Right lung (tissue), 10 donors: ENCODE measurements at places on chromosomes 4 and X.
A peak's percentile ranks its signal among the peaks of the same experiment; 100 is the strongest.

- no peak for DNase-seq
Measured at GRCh38 chr4:78706302-78706701, 69.8 kb upstream of the BMP2K start.

DNA sequence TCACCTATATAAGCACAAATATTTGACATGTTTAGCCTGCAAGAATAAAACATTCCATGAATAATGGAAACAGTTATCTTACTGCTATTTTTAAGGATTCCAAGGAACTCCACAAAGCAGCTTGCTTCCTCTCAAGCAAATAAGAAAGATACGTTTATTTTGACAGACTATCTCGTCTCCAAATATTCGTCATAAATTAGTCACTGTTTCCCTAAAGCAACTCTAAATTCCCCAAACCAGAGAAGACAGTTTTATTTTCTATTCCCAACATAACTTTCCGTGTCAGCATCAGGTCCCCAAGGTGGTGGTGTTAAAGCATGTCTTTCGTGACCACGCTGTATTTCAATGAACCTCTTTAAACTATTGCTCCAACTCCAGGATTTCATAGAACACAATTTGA is 24.3 kb upstream of the DKK2 start:
- DNase-seq: no peak

DNA sequence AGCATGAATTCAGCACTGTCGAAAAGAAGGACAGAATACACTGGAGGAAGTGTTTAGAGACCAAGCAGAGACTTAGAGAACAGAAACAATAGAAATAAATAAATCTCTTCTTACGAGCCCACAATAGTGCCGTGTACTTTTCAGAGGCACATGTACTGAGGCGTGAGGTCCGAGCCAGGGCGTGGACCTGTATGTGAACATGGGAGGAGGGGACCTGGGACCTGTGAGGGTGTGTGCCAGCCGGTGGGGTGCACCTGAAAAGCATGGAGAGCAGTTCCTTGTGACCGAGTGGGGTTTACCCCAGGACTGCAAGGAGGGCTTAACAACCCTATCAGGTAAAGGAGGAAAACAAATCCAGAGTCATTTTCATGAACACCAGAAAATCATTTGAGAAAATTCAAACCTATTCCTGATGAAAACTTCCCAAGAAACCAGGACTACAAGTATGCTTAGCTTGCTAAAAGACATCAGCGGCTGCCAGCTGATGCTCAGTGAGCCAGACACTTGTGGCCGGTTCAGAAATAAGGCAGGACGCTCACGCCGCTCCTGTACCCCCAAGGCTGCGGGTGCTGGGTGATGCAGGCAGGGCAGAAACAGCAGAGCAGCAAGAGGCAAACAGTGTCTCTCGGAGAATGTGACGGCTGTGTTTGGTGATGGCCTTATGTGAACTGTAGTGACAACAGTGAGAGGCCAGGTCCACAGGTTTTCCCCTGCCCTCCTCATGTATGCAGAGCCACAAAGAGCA is 37.1 kb downstream of the NELFA start:
- no peak for DNase-seq

GRCh38 chr4:78525559-78525958 is 26.0 kb upstream of the ANXA3 start:
- DNase-seq: no peak

GRCh38 chr4:42543762-42544161 is 113.1 kb downstream of the ATP8A1 start:
- DNase-seq: no peak

GRCh38 chr4:7844594-7844991 is 95.1 kb downstream of the AFAP1 start:
- no peak for DNase-seq

DNA sequence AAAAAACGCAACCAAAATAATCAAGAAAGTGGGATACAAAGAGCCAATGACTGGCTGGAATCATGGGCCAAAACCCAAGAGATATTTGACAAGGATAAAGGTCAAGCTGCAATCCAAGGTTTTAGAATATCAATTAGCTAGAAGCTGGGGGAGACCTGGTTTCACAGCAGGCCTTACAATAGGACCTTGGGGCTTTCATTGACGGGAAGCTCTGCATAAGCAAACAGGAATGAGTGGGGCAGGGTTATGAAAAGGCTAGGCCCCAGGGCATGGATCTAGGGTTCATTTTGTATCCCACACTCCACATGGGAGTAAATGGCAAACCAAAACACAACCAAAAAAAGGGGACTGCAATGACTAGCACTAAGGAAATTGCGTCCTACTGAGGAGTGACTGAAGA is 215.3 kb downstream of the HS6ST2 start:
- no peak for DNase-seq

GRCh38 chr4:77073981-77074380 is 1.8 kb downstream of the CCNI start:
- DNase-seq: no peak

- DNase-seq: no peak
Measured at GRCh38 chrX:101229170-101229569, 9.6 kb downstream of the DRP2 start.

DNA sequence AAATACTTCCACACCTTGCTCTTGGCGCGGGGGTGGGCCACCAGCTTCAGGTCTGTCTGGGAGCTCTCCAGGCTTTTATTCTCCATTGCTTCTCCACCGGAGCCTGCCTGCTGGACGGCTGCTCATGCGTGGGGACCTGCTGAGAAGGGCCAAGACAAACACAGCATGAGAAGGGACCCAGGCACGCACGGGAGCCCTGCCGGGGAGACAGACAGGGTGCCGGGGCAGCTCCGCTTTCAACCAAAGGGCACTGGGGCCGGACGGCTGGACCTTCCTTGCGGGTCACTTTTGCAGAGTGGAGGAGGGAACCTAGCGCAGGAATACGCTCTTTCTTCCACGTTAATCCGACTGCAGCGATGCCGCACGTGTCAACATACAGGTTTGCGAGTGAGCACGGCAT is 10.1 kb downstream of the DHRSX start:
- DNase-seq: no peak

DNA sequence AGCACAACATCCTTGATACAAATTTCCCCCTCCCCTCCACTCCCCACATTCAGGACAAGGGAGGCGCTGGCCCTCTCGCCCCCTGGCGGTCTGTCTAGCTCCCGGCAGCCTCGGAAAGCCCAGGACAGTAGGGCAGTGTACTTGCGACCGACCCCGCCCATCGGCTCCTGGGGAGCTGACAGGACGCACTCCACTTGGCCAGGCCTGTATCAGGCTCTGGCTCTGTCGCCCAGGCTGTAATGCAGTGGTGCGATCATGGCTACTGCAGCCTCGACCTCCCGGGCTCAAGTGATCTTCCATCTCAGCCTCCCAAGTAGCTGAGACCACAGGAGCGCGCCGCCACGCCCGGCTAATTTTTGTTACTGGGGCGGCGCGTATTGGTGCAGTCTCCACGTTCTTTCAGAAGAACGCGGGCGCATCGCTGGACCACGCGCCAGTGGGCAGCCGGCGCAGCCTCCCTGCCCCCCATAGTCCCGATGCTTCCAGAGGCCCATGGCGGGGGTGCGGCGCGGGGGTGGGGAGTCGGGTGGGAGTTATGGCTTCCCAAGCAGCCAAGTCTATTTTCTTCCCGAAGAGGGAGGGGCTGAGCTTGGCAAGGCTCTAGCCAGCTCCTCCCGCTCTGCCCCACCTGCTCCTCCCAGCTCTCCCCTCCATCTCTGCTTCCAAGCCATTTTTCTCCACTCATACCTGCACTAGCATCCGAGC is 7.8 kb upstream of the AKAP14 start:
- peak; percentile 10 for DNase-seq

- DNase-seq: no peak
Measured at GRCh38 chr4:89491761-89492160, 184.2 kb upstream of the GPRIN3 start.

GRCh38 chrX:20143561-20143960 is 1.9 kb upstream of the EIF1AX start:
- no peak for DNase-seq

DNA sequence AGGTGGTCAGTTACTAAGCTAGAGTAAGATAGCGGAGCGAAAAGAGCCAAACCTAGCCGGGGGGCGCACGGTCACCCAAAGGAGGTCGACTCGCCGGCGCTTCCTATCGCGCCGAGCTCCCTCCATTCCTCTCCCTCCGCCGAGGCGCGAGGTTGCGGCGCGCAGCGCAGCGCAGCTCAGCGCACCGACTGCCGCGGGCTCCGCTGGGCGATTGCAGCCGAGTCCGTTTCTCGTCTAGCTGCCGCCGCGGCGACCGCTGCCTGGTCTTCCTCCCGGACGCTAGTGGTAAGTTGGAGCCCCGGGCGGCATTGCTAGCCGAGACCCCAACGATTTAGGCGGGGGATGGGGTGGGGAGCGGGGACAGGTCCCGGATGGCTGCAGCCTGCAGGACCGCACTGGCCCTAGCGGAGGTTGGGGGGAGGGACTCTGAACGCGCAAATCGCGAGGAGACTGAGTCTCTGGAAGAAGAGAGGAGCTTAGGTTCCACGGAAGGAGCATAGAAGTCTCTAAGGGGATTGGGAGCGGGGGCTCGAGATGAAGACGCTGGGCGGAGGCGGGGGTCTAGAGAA is 573 bp downstream of the HTR2C start:
- no peak for DNase-seq

GRCh38 chrX:53031380-53031779 is 17.2 kb upstream of the GPR173 start:
- no peak for DNase-seq

DNA sequence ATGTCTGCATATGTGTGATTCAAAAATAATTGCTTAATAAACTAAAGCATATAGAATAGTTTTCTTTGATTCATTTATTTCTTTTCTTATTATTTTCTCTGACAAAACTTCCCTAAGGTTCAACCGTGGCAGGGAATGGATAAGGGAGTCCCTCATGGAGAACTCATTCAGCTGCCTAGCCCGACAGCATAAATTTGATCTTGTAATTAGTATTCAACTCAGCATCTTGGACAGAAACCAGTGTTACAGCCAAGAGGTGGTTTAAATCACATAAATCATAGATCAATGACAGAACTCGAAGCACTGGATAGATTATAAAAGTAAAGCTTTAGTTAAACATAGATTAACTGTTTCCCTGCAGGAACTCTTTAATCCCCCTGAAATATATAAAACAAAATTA is 174.3 kb upstream of the POU3F4 start:
- DNase-seq: no peak

DNA sequence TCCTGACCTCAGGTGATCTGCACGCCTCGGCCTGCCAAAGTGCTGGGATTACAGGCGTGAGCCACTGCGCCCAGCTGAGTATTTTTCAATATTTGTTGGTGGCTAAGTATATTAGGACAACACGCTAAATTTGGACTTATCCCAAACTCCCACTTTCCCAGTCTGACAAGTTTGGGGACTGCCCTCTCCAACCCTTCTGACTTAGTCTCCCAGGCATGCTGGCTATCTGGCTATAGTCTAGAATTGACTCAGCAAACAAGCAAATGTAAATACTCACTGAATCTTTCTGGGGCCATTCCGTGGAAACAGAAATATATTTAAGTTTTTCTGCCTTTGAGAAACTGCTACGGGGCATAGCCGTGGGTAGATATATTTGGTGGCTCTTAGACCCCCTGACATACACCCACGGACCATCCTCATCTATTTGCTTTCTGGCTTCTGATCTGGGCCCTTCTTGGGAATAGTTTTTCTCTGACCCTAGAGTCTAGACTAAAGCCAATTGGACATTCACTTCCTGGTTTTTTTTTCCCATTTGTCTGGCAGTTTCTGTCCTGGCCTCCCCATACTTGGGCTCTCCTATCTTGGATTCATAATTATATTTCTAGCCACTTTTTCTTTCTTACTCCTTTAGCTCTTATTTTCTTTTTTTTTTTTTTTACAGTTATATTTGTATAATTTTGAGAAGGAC is 11.3 kb upstream of the DOCK11 start:
- no peak for DNase-seq

- no peak for DNase-seq
Measured at GRCh38 chr4:23978002-23978401, 88.2 kb upstream of the PPARGC1A start.

- no peak for DNase-seq
Measured at GRCh38 chr4:139728146-139728545, 62.5 kb downstream of the MGST2 start.

DNA sequence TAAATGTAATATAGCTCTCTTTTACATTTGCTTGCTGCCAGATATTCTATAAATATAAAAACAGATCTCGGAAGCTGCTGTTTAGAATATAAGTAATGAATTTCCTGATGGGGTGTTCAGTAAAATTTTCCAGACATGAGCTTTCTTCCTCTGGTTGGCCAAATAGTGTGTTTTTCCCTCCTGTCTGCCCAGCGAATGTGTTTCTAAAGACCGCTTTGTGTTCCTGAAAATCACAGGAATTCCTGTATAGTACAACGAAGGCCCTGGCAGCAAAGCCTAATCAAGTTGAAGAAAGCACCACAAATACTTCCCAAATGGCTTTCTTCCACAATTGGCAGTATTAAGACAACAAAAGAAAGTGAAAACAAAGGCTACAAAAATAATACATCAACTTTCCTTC is 494.1 kb downstream of the INPP4B start:
- DNase-seq: peak; percentile 80

- DNase-seq: no peak
Measured at GRCh38 chrX:121011254-121011653, 25.7 kb upstream of the CT47A1 start.

DNA sequence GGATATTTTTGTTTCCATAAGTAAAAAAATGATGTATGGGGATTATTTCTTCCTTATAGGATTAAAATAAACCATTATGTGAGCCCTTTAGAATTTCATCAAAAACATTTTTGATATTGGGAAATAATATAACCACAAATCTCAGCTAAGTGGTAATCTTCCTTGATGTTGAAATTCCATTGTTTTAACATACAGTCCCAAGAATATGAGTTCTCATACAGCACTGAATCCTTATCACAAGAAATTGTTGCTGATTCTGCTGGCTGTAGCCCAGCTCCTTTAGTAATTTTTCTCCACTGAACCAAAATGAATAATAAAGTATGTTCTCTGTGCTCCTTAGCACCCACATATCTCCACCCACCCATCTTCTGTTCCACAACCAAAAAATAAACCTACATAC is 41.9 kb upstream of the FAM47B start:
- DNase-seq: no peak

- no peak for DNase-seq
Measured at GRCh38 chr4:82951196-82951595, 50.7 kb downstream of the THAP9 start.

GRCh38 chr4:113955948-113956347 is 23.5 kb downstream of the ARSJ start:
- DNase-seq: no peak

GRCh38 chr4:1451752-1452122 is 45.5 kb upstream of the NKX1-1 start:
- DNase-seq: no peak

DNA sequence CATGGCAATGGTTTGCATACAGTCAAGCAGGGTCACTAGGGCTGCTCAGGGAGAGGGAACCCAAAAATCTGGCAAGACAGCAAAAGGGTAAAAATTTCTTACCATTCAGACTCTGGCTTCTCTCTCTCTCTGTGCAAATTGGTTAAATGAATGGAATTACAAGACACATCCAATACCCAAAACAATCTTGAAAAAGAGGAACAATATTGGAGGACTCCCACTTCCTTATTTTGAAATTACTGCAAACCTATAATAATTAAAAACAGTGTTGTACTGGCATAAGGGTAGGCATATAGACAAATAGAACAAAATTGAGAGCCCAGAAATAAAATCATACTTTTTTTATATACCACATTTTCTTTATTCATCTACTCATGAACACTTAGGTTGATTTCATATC is 24.1 kb downstream of the ETDA start:
- no peak for DNase-seq
